ENCODE measurements at places on chromosomes 1 and 21.

DNA sequence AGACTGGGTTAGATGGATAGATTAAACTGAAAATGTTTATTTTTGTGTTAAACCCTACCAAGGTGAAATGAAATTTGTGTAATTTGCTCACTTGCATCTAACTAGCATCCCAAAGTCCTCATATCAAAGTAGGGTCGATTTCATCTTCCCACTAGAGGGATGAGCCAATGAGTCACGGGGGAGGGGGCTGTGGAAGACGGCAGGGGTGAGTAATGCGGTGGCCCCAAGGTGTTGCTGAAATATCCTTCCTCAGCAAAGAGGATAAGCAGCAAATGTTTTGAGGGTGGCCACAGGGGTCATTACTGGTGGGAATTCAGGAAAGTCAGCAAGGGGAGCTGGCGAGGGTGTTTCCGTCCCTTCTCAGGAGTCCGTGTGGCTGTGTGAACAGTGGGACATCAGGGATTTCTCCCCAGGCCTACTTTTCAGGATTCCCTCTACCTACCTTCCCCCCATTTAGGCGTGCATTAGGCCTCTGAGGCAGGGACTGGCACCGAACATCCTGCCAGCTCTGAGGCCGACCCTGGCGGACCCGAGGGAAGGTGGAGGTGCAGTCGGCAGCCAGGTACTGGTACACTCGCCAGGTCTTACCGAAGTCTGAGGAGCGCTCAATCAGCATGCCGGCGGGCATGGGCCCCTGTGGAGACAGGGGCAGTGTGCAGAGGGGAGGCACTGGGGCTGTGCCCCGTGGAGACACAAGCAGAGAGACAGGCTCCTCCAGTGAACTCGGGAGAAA lies 18.1 kb downstream of the LAMB3 start:
- DNase-seq = no peak

- DNase-seq = no peak
Measured at GRCh38 chr21:15063081-15063813, 1.6 kb downstream of the NRIP1 start.

DNA sequence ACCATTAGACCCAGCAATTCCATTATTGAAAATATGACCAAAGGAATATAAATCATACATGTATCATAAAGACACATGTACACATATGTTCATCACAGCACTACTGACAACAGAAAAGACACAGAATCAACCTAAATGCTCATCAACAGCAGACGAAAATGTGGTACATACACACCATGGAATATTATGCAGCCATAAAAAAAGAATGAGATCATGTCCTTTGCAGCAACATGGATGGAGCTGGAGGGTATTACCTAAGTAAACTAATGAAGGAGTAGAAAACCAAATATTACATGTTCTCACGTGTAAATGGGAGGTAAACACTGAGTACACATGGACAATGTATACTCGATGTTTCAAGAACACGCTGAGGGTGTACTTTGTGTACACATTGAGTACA lies 15.9 kb downstream of the AKT3 start:
- no peak for DNase-seq

GRCh38 chr1:227124473-227124872 lies 184.4 kb downstream of the COQ8A start:
- DNase-seq = no peak

- DNase-seq = no peak
Measured at GRCh38 chr1:66283622-66284041, 250.3 kb upstream of the SGIP1 start.

- DNase-seq = no peak
Measured at GRCh38 chr1:226363801-226364513, 43.9 kb downstream of the PARP1 start.

GRCh38 chr1:25959611-25960010 lies 38.3 kb downstream of the PAFAH2 start:
- no peak for DNase-seq

DNA sequence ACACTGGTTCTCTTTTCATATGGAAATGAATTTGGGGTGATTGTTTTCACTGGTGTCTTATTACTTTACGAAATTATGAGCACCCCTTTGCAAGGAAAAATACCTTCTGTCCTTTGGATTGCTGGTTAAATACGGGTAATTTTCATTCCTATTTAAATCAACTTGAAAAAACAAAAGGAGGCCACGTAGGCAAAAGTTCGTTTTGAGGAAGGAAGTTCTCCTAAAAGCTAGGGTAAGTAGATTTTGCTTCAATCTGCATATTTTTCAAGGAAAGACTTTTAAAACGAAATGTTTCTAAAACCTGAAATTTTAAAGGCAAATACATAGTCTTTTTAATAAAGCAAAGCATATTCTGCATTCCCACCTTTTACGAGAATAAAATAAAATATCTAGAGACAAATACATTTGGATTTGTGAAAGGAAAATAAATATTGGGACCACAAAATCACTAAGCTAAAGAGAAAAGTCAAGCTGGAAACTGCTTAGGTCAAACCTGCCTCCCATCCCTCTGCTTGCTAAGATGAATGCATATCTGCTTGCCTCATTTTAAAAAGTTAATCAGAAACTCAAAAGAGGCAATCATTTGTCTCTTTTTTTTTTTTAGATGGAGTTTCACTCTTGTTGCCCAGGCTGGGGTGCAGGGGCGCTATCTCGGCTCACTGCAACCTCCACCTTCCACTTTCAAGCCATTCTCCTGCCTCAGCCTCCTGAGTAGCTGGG lies 70.9 kb upstream of the ETS2 start:
- no peak for DNase-seq

GRCh38 chr1:244948416-244948815 lies 84.1 kb upstream of the HNRNPU start:
- DNase-seq = no peak

- no peak for DNase-seq
Measured at GRCh38 chr1:40703316-40703715, 11.8 kb downstream of the NFYC start.

Measured in cerebellar nuclear complex (tissue), 1 donor.